ENCODE measurements at places on chromosomes 7 and 10.

DNA sequence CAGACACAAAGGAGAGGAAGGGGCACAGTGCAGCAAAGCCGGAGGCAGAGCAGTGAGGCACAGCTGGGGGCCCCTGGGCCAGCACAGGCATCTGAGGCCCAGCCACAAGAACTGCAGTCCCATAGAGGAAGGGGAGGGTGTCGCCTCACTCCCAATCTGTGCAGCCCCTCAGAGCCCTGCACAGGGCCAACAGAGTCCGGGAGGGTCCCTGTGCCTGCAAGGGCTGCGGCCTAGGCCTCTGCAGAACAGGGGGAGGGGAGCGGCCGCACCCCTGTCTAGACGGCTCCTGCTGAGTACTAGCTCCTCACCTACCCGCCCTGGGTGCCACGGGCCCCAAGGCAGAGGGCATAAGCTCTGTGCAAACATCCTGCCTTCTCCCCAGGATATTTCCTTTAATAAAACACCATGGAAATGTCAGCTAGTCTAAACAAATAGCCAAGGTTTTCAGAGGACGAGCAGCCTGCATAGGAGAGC, 32.4 kb upstream of the RET start:
- DNase-seq = peak; percentile 37

DNA sequence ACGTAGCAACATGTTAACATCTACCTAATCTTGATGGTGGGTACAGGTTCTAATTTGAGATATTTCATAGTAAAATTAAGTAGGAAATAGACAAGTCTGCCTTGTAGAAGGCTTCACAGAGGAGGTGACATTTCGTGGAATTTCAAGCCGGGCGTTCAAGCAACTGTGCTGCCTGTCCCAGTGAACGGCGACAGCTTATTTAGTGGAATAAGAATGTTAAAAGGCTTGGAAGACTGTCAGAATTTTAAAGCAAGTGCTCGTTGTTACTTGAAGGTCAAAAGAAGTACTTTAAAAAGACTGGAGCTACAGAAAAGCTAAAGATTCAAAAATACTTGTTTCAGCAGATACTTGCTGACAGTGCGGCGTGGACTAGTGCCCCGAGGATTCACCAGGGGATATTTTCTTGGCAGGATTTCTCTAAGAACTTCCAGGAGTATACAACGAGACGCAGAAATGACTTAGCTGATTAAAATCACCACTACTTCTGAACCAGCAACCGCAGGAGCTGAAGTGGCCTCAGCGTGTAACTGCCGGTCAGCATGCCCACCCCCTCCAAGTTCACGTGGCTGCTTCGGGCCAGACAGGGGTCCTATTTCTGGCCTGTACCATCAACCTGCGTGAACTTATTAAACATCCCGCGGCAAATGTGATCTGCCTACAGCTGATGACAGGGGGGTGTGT, 46.5 kb downstream of the CTBP2 start:
- peak; percentile 22 for DNase-seq

DNA sequence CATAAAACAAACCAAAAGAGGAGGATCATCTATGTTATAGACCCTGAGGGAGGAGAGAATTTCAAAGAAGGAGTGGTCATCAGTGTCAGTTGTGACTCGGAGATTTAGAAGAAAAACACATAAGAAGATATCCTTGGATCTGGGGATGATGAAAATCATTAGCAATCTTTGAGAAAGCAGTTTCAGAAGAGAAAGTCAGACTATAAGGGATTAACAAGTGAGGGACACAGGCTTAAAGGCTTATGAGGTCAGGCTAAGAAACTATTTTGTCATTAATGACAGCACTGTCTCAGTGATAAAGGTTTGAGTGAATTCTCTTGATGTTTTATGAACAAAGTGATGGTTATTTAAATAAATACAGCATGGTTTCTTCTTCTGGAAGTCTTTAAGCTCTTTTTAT, 6.1 kb upstream of the GPR85 start:
- no peak for DNase-seq

DNA sequence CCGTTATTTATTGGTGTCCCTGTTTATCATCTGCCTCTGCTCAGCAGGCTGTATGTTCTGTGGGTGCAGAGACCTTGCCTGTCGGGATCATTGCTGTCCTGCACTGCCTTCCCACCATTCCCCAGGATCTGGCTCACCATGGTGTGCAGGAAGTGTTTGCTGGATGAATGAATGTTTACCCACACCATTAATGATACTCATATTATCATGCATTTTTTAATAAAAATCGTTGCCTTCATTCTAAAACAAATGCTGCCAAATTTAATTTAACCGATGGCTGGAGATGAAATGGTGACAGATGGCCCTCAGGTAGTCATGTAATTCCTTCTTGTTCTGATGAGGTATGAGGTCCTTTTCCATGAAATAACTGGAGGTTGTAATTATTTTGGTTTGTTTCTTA, 22.5 kb downstream of the PLPP4 start:
- DNase-seq = no peak

Data from dorsolateral prefrontal cortex (tissue), 122 donors.